ENCODE measurements at places on chromosomes 6 and 20.

GRCh38 chr6:155185544-155185943, 78.3 kb upstream of the CLDN20 start:
- no peak for DNase-seq

DNA sequence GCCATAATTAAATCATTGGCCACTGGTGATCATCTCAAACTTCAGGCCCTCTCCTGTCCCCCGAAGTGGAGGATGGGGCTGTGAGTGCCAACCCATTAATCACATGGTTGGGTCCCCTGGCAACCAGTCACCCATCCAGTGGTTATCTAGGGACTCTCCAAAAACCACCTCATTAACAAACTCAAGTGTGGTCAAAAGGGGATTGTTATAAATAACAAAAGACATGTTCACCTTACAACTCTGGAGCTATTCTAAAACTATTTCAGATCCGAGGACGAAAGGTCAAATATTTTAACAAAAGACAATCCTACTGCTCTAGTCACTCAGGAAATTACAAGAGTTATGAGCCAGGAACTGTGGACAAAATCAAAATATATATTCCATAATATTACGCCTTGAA, 95.5 kb upstream of the PRND start:
- DNase-seq: no peak

GRCh38 chr6:97052152-97052787, 127.7 kb downstream of the KLHL32 start:
- no peak for DNase-seq

- DNase-seq: no peak
These were observed 10.3 kb upstream of the MYB start for GRCh38 chr6:135170849-135171248.

DNA sequence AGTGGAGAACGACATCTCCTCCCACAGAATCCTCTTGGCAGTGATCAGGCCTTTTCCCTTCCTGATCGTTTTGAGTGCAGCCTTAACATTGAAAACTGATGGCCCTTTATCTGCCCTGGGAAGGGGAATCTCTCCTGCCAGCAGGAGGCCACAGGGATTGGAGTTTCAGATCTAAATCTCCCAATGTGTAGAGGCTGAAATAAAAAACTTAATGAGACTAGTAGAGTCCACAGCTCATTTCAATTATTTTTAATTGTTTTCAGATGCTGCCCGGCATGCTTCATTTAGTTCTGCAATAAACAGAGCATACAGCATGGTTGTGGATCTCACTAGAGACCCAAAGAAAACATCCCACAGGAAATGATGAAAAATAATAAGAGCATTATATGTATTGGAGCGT, 662.2 kb upstream of the HS3ST5 start:
- DNase-seq: no peak

DNA sequence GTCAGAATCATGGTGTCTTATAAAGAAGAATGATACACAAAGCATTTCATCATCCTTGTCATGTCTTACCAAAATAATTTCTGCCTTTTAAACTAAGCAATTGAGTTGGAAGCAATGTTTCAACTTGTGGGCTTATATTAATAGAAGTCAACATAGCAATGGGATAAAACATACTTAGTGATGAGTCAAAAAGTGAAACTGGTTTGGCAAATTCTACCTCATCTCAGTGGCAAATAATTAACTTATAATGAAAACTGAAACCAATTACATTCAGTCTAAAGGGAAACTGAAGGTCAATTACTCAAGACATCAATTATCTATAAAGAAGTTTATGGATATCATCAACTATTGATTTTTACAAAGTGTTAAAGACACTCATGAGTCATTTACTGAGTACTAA, 463.8 kb downstream of the BMP2 start:
- no peak for DNase-seq

GRCh38 chr6:1584996-1585668, 24.6 kb upstream of the FOXC1 start:
- no peak for DNase-seq

GRCh38 chr20:45927071-45927878, 7.2 kb upstream of the PCIF1 start:
- no peak for DNase-seq

All from activated T-helper 1 cell treated with Interleukin-2 at 50 U/mL for 16 hours (primary cell).